ENCODE measurements at places on chromosomes 16 and 17. TPM values are rescaled to one million over a fixed set of nuclear protein-coding genes. Genes with fewer than 3 reads are reported as not detected.
A peak's percentile ranks its signal among the peaks of the same experiment; 100 is the strongest.

GRCh38 chr17:46995841-46996571 lies 17.0 kb upstream of the RPRML start:
- peak; percentile 59 for DNase-seq

- DNase-seq = no peak
Observed at GRCh38 chr16:73473713-73474112, 425.8 kb upstream of the ZFHX3 start.

- DNase-seq = no peak
Observed at GRCh38 chr16:72786606-72787005, 261.3 kb downstream of the ZFHX3 start.

- DNase-seq = no peak
Observed at GRCh38 chr17:11239379-11239970, 1.5 kb upstream of the SHISA6 start.

Gene MARVELD3
- not detected for total RNA-seq

Gene CA4
- not detected for total RNA-seq

Gene TMEM98
- 173 TPM for total RNA-seq
